ENCODE measurements at places on chromosomes 7 and 10. TPM values are rescaled to one million over a fixed set of nuclear protein-coding genes. Genes with fewer than 3 reads are reported as not detected.

Gene CYP3A4
- total RNA-seq: not detected

Gene VTI1A
- 43.4 TPM for total RNA-seq

Gene PNLIPRP1
- not detected for total RNA-seq

Gene EN2
- total RNA-seq: not detected

Gene PLEKHS1
- not detected for total RNA-seq

Gene CALML5
- not detected for total RNA-seq

Gene FGL2
- 0.22 TPM for total RNA-seq

Gene IFIT1B
- not detected for total RNA-seq

Gene CUX1
- 64.9 TPM for total RNA-seq

Gene NAT16
- total RNA-seq: under 0.01 TPM

Gene GATA3
- total RNA-seq: not detected

Gene ZNF107
- 2.8 TPM for total RNA-seq

Gene ASB4
- not detected for total RNA-seq

Gene LIPF
- total RNA-seq: not detected

Gene COL13A1
- 35.9 TPM for total RNA-seq

Gene SCRN1
- total RNA-seq: 124 TPM

Gene ASZ1
- total RNA-seq: not detected

Gene SPDYE5
- total RNA-seq: 0.12 TPM

Gene ELN
- 0.89 TPM for total RNA-seq

Gene STOX1
- 0.12 TPM for total RNA-seq

Gene AKR1C4
- not detected for total RNA-seq

Gene NXPH1
- not detected for total RNA-seq

Gene ARMC10
- 51.2 TPM for total RNA-seq

Gene RBM17
- 54.7 TPM for total RNA-seq

Gene OPALIN
- total RNA-seq: not detected

Gene TMEM213
- not detected for total RNA-seq

Gene SPDYE2B
- not detected for total RNA-seq

Gene CHAT
- not detected for total RNA-seq

Gene ZNF277
- 52.2 TPM for total RNA-seq

Gene LIPJ
- total RNA-seq: not detected

Gene SPDYE8
- not detected for total RNA-seq

Gene NUDT13
- 1.8 TPM for total RNA-seq

Gene SYPL1
- total RNA-seq: 67.6 TPM

Gene HOXA3
- 1.2 TPM for total RNA-seq

Gene CRHR2
- not detected for total RNA-seq

Gene MBLAC1
- total RNA-seq: 2.6 TPM

Gene PIK3CG
- not detected for total RNA-seq

Gene ADAM8
- total RNA-seq: 11.0 TPM

Gene NODAL
- not detected for total RNA-seq
